Activated naive CD8-positive, alpha-beta T cell treated with anti-CD3 and anti-CD28 coated beads, Interleukin-2, amount 10 ng/mL, durations not matched to agents 7 days and 5 days (primary cell): ENCODE measurements at places on chromosomes 13 and 19.

DNA sequence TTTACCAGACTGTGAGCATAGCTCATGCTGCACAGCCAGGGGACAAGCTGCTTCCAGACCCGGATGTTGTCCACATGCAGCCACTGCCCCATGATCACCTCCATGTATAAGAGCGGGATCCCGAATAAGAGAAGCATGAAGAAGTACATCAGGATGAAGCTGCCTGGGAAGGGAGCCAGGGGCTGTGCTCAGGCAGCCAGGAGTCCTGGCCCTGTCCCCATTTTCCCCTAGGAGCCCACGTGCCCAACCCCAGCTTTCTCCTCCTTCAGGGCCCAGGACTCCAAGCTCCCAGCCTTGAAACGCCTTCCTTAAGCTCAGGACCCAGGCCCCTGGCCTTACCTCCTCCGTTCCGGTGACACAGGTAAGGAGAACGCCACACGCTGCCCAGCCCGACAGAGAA, 69.3 kb downstream of the SLC6A16 start:
- no peak for DNase-seq

DNA sequence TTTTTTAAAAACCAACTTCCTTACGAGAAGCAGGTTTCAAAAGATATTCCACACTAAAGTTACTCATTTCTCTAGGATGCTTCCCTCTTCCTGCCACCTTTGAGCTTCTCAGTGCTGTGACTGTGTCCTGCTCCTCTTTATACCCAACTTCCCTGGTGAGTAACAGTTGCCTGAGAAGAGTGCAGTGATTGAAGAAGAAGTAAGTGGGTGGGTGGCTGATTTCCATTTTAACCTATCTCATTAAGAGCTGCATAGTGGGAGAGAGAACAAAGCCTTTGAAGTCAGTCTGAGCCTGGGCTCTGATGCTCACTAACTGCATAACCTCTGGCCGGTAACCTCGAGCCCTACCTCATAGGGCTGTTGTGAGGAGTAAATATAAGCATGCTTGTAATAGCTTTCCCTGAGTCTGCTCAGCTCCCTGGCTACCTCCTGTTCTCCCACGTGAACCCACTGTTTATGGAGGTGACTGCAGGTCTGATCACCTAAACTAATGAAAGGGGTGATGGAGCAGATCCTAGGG, 977.3 kb downstream of the UQCRFS1 start:
- DNase-seq: no peak

GRCh38 chr13:53474878-53475277, 446.3 kb downstream of the OLFM4 start:
- no peak for DNase-seq

DNA sequence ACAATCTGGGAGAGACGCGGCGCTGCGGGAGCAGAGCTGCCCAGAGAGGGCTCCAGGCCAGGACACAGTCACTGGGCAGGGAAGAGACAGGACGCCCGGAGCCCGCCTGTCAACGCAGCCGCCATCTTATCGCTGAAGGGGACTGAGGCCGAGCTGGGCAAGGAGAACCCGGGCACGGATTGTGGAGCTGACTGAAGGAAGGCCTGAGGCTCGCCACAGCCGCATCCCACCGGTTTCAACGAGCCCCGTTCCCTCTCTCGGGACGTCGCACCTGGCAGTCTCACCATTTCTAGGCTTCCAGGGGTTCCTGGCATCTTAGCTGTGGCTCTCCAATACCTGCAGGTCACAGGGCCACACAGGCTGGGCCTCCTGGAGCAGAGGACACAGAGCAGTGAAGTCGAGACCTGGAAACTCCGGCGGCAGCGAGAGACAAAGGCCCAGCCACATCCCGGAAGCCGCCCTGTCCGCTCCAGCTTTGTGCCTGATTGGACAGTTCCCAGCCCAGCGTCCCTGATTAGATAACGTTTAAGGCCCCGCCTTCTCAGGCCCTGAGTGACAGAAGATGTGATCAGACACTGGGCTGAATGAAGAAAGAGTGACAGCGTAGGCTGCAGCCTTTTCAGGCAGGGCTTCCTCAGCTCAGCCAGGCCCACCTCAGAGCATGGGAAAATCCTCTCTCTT, at the start of gene ZNF91:
Gene ZNF91, minus strand, starts transcription at position 431 of the 681 bp plus-strand sequence. Its CDS starts 117 bp downstream, at position 314.
- DNase-seq: peak; percentile 86

GRCh38 chr19:35882114-35882832, 13.9 kb downstream of the APLP1 start:
- no peak for DNase-seq

- DNase-seq: no peak
These were observed 511.8 kb upstream of the NBEA start for GRCh38 chr13:34430294-34430693.

DNA sequence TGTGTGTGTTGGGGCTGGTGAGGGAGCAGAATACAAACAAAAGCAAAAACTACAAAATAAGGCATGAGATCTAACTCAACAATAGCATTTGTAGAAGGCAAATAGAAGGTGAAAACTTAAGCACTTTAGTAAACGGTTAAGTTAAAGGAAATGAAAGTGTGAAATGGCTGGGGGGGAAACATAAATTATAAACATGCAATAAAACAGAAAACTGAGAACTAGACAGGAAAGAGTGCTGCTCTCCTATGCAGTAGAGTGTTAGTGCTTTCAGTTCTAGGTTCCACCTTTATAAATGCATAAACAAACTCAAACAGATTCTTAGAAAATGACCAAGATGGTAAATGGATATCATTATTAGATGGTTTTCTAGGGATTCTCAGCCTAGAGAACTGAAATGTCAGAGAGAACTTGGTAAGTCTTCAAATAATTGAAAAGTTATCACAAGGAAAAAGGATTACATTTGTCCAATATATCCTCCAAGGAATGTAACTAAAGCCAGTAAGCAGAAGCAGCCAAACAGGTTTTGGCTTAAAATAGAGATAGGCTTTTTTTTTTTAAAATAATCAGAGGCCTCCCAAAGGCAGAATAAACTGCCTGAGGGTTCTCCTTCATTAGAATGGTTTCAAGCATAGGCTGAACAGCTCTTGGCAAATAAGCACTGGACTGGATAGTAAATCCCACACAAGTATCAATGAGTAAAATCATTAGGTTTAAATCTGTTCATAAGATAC, 23.3 kb downstream of the RBM26 start:
- DNase-seq: no peak

DNA sequence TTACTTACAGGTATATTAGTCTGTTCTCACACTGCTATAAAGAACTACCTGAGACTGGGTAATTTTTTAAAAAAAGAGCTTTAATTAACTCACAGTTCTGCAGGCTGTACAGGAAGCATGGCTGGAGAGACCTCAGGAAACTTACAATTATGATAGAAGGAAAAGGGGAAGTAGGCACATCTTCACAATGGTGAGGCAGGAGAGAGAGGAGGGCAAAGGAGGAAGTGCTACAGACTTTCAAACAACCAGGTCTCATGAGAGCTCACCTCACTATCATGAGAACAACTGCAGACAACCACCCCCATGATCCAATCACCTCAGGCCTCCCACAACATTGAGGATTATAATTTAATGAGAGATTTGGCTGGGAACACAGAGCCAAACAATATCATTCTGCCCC, 511.7 kb downstream of the SLITRK6 start:
- no peak for DNase-seq

GRCh38 chr13:75902166-75903104, 266.3 kb downstream of the LMO7 start:
- no peak for DNase-seq

- DNase-seq: no peak
These were observed 9.8 kb downstream of the PNMA8A start for GRCh38 chr19:46461537-46461936.

GRCh38 chr13:34356686-34357434, 538.9 kb downstream of the RFC3 start:
- no peak for DNase-seq

- DNase-seq: no peak
These were observed 41.2 kb upstream of the LSM14A start for GRCh38 chr19:34131100-34131499.

- DNase-seq: no peak
These were observed 16.0 kb downstream of the IZUMO4 start for GRCh38 chr19:2112516-2113320.

GRCh38 chr13:71339005-71339404, 528.0 kb downstream of the DACH1 start:
- DNase-seq: no peak

DNA sequence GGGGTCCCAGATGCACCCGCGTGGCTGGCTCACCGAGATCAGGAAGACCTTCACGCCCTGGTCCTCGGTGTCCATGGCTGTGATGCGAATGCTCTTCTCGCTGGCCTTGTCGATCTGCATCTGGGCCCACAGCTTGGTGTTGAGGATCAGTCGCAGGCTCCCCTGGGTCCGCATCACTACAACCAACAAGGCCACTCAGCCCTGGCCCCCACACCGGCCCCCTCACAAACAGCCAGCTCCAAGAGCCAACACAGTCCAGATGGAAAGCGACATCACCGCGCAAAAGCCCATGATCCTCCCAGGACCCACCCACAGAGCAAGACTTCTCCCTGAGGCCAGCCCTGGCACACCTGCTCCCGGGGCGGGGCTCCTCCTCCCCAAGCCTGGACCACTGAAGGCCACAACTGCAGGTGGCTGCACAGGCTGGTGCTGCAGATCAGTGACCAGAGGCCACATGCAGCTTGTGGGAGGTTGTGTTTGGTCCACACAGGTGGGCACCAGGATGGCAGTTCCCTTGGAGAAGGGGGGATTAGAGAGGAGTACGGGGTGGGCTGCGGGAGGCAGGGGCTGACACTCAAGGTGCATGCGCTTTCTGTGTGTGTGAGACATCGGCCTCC, 4.5 kb downstream of the CAPS start:
- DNase-seq: no peak

- DNase-seq: no peak
These were observed 19.3 kb downstream of the ANKRD24 start for GRCh38 chr19:4201798-4202197.

DNA sequence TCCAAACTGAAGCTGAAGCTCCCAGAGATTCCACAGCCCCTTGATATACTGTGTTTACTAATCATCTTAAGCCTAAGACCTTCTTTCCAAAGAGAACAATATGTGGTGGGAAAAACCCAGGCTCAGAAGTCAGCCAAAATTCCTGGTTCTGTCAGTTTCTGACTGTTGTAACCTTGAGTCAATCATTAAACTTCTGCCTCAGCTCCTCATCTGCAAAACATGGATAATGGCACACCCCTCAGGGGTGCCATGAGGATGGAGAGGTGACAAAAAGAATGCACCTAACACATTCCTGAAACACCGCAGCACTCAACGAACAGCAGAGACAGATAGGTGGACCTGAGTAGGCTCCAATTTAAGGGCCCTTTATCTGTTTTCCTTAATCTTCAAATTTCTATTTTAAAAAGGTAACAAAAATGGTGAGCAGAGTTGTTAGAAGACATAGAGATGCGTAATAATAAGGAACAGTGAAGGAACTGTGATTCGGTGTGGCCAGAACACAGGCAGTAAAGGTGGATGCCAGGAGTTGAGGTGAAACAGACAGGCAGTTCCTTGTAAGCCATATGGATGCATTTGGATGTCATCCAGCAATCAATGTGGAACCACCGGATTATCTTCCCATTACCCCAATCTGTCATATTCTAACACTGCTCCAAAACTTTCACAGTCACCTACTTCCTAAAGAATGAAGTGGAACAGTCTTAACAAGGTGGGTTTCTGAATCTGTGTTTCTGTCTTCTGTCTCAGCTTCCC, 56.6 kb upstream of the DOCK9 start:
- DNase-seq: no peak

DNA sequence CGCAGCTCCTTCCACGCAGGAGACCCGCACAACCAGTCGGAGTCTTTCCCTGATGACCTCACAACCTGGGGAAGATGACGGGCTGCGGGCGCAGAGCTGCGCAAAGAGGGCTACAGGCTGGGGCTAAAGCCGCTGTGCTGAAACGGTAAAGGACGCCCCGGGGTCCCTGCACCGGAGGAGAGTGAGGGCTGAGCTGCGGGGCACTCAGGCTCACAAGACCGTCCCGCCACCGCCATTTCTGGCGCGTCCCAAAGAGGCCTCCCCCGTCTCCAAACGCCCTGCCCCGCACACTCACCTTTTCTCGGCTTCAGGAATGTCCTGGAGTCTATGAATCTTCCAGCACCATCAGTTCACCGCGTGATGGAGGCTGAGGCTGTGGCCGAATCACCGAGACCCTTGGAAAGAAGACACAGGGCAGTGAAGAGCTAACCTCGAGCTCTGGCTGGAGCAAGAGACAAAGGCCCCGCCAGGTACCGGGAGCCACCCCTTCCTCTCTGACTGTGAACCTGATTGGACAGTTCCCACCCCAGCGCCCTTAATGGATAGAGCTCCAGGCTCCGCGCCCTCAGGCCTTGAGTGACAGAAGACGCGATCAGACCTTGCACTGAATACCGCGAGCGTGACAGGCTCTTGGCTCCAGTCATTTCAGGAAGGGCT, 41.8 kb upstream of the ZNF429 start:
- DNase-seq: peak; percentile 51

DNA sequence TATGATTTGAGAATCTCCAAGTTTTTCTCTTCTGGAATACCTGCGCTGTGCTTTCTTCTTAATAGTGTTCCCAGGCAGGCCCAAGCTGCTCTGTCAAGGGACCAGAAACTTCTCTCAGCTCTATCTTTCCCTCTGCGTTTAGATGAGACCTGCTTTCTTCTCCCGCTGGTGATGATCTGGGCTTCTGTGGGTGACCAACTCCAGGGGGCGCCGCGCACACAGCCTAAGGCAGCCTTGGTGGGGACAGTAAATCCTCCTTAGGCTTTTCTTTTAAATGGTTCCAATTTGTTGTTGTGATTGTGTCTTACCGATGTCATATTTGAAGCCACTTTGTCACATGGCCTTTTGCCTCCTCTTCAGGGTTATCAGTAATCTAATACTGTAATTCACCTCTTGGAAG, 439.4 kb upstream of the KLF12 start:
- peak; percentile 34 for DNase-seq

DNA sequence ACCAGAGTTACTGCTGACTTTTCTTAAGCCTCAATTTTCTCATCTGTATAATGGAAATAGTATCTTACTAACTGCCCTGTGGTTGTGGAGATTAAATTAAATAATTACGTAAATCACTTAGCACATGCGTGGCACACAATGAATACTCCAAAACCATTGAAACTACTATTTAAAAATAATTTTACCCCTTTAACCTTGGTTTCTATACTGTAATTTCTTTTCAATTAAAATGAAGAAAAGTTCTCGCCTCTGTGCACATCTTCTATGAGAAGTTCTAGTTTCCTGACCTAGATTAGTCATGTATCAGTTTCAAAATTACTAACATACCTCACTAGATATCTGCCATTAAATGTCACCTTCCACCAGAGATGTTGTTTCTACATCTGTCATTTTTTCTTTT, 5.7 kb downstream of the SLITRK1 start:
- DNase-seq: no peak

- no peak for DNase-seq
These were observed 358.6 kb downstream of the TDRD3 start for GRCh38 chr13:60755380-60756163.

GRCh38 chr13:31588316-31588715, 151.0 kb upstream of the RXFP2 start:
- no peak for DNase-seq

- no peak for DNase-seq
These were observed 309.5 kb downstream of the TEX29 start for GRCh38 chr13:111629926-111630325.

DNA sequence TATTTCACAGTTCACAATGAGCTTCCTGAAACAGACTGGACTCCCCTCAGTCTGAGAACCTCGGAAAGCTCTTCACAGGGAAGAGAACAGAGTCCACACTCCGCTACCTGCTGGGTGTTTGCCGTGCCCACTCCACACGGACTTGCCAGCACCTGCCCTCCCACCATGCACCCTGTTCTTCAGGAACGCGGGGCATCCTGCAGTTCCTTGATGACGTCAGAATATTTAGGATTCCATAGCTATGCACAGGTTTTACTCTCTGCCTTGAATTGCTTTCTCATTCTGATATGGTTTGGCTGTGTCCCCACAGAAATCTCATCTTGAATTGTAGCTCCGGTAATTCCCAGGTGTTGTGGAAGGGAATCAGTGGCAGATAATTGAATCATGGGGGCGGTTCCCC, 74.4 kb upstream of the FARP1 start:
- no peak for DNase-seq
